ENCODE measurements at places on chromosomes 13 and 19. TPM values are rescaled to one million over a fixed set of nuclear protein-coding genes. Genes with fewer than 3 reads are reported as not detected.

The REEP6 gene
- 5.0 TPM for polyA plus RNA-seq

The SPRY2 gene
- polyA plus RNA-seq = 31.1 TPM

The TEX101 gene
- polyA plus RNA-seq = not detected

The LAIR2 gene
- polyA plus RNA-seq = not detected

The TEAD2 gene
- polyA plus RNA-seq = 43.5 TPM

The ADAMTSL5 gene
- polyA plus RNA-seq = 30.9 TPM

The ZNF17 gene
- polyA plus RNA-seq = 3.4 TPM

The FGF22 gene
- 0.16 TPM for polyA plus RNA-seq

The ATP1A3 gene
- 87.1 TPM for polyA plus RNA-seq

The ZSWIM9 gene
- polyA plus RNA-seq = 3.8 TPM

The NCAN gene
- polyA plus RNA-seq = not detected

The FFAR2 gene
- polyA plus RNA-seq = 0.15 TPM

The CFAP97D2 gene
- polyA plus RNA-seq = not detected

The TTC9B gene
- not detected for polyA plus RNA-seq

The CD33 gene
- 2.1 TPM for polyA plus RNA-seq

The FCGBP gene
- polyA plus RNA-seq = 0.74 TPM
